ENCODE measurements at places on chromosomes 12 and 14.
A peak's percentile ranks its signal among the peaks of the same experiment; 100 is the strongest.

DNA sequence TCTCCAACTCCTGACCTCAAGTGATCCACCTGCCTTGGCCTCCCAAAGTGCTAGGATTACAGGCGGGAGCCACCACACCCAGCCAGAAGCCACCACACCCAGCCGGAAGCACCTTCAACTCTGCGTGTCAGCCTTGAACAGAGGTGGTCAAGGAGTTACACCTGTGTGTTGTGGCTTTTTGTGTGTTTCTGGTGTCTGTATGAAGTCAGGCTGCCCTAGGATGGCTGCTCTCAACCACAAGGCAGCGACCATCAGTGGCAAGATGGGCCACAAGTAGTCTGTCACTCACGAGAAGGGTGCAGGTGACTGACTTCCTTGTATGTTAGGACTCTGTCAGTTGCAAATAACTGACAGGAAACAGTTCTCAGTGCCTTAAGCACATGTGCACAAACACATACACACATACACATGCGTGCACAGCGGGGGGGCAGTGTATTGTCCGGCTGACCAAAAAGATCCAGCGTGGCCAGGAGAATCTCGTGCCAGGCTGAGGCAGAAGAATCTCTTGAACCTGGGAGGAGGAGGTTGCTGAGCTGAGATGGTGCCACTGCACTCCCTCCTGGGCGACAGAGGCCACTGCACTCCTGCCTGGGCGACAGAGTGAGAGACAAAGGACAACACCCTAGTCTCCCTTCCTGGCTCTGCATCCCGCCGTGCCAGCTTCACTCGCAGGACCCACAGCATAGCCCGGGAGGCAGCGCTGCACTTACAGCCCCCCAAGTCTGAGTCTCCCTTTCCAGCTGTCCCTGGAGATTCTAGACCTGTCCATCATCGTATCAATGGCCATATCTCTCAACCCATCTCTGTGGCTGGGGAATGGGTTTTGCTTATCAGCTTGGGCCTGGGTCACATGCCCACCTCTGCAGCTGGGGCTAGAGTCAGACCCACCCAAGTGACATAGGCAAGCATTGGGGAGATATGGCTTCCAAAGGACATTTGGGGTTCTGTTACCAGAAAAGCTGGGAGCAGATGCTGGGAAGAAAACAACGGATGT lies 13.7 kb downstream of the P2RX4 start:
- no peak for DNase-seq

- no peak for DNase-seq
These were observed 76.8 kb downstream of the NUMB start for GRCh38 chr14:73381380-73382013.

DNA sequence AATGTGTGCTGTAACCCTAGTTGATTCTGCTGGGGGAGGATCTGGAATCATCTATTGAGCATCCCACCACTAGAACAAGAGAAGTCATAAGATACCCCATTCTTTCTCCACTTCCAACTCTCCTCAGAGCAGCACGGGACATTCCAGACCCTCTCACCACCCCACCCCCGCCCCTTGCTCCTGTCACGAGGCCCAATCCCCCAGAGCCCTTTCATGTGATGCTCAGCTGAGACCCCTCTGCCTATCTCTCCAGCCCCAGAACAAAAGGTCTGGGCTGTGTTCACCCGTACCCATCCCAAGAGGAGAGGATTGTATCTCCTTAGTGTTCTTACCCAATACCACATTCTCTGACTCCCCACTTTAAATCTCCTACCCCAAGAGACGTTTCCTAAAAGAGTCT lies 602 bp downstream of the PMEL start:
- no peak for DNase-seq

GRCh38 chr12:105204916-105205315 lies 31.1 kb downstream of the APPL2 start:
- no peak for DNase-seq

GRCh38 chr14:76237349-76237990 lies 85.7 kb downstream of the GPATCH2L start:
- DNase-seq: no peak

- no peak for DNase-seq
These were observed 117.4 kb downstream of the DAD1 start for GRCh38 chr14:22471545-22472121.

DNA sequence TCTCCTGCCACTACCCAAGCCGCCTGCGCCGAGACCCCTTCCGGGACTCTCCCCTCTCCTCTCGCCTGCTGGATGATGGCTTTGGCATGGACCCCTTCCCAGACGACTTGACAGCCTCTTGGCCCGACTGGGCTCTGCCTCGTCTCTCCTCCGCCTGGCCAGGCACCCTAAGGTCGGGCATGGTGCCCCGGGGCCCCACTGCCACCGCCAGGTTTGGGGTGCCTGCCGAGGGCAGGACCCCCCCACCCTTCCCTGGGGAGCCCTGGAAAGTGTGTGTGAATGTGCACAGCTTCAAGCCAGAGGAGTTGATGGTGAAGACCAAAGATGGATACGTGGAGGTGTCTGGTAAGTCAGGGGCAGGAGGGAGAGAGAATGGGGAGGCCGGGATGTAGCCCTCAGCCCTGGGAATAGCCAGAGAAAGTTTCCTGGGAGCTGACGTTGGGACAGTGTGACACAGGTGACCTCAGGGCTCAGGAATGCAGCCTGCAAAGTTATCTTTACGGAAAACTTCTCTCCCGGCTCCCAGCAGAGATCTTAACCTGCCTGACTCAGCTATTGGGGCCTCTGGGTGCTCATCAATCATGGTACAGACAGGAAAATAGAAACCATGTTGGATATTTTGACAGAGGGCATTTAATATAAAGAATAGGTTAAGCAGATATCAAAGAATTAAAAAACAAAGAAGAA lies 747 bp downstream of the HSPB8 start:
- DNase-seq: peak; percentile 58

DNA sequence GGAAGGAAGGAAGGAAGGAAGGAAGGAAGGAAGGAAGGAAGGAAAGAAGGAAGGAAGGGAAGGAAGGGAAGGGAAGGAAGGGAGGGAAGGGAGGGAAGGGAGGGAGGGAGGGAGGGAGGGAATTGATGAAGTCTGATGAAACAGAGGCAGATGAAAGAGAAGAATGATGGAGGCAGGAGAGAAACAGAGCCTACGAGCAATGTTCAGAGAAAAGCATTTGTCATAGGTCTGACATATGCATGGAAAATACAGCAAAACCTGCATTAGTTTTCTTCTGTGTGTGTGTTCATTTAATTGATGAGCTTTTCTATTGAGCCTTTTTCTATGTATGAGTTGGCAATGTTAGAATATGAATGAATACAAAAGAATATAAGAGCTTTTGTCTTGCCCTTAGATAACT lies 343.4 kb downstream of the GXYLT1 start:
- DNase-seq: no peak

DNA sequence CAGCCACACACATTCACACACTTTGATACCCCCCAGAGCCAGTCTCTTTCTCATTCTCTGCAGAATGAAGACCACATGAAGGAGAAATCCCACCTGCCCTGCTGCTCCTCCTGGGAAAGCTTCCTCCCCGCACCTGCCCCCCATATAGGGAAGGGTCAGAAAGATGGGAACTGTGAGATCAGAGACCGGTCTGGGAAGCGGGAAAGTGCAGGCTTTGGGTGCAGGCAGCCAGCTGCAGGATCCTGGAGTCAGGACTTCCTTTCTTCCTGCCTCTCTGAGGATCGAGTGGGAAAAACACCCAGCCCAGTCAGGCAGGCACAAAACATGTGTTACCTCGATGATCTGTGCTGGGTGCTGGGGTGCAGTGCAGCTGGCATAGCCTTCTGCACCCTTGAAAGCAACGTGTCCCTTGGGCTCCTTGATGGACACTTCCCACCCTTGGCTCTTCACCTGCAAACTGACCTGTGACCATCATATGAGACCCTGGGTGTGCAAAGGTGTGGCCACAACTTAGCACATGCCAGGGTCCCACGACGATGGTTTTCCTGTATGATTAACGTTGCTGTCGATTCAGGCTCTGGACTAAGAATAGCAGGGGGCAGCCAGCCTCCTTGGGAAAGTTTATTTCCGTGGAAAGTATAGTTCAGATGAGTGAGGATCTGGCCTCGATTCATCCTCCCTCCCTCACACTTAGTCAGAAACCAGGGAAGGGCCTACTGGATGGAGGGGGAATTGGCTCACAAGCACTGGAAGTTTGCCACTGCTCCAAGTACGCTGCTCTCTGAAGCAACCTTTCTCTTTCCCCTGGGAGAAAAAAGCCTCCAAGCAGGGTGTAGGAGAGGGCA lies 105.4 kb upstream of the MED13L start:
- no peak for DNase-seq

- no peak for DNase-seq
These were observed 24.9 kb upstream of the FZD10 start for GRCh38 chr12:130137040-130138018.

GRCh38 chr14:23512156-23512555 lies 39.4 kb downstream of the ZFHX2 start:
- DNase-seq: no peak

- DNase-seq: no peak
These were observed 13.3 kb upstream of the RGS6 start for GRCh38 chr14:71918955-71919354.

DNA sequence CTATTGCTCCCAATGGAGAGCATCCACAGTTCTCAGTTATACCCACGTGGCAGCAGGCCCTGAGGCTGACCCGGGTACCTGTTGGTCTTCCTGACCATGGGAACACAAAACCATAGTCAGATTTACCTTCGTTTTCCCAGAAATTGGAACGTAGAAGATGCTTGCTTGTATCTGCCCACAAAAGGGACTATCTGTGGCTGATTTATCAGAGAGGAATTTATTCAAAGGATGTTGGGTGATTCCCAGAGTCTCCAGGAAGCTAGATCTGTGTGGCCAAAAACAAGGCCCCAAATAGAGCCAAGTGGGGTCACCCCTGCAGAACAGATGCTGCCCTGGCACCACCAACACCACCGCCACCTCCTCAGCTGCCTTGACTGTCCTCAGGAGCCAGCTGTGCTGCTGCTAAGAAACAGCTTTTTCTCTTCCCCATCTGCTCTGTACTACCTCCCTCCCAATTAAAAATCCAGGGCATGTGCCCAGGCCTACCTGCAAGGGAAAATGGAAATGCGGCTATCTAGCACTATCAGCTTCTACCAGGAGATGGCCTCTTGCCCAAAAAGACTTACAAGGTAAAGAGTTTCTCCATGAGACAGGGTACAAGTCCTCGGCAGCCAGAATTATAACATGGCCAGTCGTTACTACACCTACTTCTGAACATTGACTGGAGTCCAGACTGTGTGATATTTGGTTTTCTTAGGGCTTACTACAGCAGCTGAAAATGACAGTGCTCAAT lies 128.6 kb upstream of the PLEKHG7 start:
- DNase-seq: no peak

DNA sequence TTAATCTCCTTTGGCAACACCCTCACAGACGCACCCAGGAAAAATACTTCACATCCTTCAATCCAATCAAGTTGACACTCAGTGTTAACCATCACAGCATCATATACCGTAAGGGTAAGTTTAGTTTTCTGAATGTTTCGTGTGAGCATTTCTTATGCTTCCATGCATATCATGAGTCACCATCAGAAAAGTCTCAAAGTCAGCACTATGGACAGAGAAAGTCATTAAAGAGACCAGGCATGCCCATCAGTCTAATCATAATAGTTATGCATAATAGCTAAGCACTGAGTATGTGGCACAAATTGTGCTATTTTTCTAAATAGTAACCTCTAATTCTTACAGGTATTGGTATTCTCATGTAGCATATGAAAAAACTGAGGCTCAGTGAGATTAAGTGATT lies 158.8 kb upstream of the PRMT8 start:
- DNase-seq: no peak

DNA sequence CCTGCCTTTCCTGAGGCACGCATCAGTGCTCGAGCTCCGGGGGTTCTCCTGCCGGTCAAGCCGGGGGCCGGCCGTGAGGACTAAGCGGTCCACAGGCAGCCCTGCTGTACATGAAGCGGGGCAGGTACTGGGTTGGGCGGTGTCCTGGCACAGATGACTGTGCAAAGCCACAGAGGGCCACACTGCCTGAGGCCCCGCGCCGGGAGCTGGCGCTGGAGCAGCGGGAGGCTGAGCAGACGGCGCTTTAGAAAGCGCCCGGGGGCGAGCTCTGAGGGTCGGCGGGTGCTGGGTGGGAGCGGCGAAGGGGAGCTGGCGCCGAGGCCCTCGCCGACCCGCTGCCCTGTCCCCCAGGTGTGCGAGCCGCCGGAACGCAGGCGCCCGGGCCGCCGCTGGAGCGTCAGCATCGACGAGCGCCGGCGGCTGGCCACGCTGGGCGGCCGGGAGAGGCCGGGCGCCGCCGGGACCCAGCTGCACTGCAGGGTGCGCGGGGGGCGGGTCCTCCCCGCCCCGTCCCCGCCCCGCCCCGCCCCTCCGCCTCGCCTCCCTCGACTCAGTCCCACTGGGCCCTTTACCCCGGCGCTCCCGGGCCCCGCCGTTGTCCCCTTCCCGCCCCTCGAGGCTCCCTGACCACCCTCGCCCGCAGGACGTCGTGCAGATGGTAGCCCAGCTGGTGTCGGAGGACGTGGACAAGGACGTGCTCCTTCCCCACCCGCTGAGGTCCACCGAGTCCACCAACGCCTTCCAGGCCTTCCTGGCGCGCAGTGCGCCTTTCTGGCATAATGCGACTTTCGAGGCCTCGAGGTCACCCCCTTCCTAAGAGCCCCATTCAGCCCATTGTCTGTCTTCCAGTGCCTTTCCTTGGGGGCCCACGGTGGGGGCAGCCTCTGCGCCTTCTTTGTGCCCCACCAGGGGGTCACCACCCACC lies 8.3 kb upstream of the MTA1 start:
- DNase-seq: no peak
